Activated CD4-positive, alpha-beta memory T cell treated with anti-CD3 and anti-CD28 coated beads, Interleukin-2, amount 10 ng/mL, durations not matched to agents 7 days and 5 days (primary cell): ENCODE measurements at places on chromosomes 13 and 19.

DNA sequence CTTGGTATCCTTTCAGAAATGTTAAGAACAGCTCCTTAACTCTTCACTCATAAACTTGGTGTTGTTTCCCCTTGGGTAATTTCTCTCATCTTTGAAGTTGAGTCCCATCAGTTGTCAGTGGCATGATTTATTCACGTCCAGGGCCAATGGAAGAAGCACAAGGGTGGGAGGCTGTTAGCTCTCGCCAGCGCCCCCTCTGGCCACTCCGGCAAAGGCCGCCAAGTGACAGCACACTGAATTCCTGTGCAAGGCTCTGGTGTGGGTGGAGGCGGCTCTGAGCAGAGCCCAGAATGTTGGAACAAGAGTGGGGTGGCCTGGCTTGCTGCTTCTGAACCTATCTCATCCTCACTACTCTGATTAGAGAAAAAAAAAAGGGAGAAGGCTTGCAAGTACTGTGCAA, 13.1 kb upstream of the MEDAG start:
- no peak for DNase-seq

DNA sequence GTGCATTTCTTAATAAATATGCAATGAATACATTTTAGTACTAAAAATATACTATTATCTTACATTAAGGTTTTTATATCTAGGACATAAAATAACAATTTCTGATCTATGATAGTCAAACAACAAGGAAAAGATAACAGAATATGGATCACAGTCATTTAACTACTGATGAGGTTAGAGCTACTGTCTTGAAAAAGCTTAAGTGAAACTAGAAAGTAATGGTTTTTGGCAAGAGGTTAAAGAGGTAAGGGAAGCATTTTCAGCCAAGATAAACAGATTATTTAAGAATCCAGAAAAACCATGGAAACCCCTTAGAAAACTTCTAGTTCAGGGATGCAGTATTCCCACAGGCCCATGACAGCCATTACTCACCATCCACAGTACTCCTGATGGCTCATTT, 787.4 kb downstream of the DACH1 start:
- no peak for DNase-seq

- no peak for DNase-seq
These were observed 27.9 kb upstream of the NANOS3 start for GRCh38 chr19:13848798-13849676.

DNA sequence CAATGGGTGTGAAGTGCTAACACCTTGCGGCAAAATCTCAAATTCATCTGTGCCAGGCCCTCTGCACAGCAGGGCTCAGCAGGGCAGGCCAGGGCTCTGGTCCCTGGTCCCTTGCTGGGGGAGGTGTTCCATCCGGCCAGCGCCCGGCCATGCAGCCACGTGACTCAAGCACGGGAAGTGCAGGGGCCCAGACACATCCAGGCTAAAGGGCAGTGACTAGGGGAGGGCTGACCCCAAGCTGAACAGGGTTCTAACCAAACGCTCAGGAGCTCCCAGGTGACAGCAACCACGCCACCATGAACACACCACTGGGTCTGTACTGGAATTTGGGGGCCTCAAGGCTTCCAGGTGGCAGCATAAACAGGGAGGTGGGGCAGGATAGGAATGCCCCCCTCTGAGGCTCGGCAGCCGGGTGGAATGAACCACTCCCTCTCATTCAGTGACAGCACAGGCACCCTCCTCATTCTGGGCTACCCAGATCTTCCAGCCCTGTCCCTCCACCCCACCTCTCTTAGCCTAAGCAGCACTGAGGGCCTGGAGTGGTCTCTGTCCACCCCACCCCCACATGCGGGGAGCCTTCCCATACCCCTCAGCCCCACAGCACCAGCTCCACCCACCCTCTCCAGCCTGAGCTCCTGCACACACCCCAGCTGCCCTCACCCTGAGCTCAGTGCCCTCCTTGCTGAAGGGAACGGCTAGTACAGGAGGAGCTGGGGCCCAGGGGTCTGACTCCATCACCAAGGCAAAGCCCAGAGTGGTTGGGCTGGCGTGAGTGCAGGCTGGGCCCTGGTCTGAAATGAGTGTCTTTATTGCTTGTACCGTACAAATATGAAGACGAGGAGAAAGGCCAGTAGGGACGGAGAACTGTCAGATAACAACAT, 5.3 kb upstream of the CCNP start:
- no peak for DNase-seq

GRCh38 chr13:24103782-24104372, 56.6 kb upstream of the SPATA13 start:
- no peak for DNase-seq

GRCh38 chr19:15398501-15399233, 19.1 kb upstream of the AKAP8 start:
- DNase-seq, result no peak

DNA sequence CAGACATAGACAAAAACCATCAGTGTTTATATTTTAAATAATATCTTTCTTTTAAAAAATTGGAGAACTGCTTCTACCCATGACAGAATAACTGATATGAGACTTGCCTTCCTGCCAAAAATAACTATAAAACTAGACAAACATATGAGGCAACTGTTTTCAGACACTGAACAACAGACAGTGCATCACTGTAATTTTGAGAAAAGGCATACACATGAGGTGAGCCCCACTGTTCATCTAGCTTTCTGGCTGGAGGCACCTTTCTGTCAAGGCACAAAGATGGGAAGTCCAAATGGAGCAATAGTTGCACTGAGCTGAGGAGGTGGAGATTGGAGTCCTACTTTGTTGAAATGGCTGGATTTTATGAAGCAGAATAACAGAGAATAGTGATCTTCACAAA, 71.9 kb upstream of the ZNF507 start:
- no peak for DNase-seq

GRCh38 chr13:93857126-93857525, 622.4 kb downstream of the DCT start:
- DNase-seq, result no peak

DNA sequence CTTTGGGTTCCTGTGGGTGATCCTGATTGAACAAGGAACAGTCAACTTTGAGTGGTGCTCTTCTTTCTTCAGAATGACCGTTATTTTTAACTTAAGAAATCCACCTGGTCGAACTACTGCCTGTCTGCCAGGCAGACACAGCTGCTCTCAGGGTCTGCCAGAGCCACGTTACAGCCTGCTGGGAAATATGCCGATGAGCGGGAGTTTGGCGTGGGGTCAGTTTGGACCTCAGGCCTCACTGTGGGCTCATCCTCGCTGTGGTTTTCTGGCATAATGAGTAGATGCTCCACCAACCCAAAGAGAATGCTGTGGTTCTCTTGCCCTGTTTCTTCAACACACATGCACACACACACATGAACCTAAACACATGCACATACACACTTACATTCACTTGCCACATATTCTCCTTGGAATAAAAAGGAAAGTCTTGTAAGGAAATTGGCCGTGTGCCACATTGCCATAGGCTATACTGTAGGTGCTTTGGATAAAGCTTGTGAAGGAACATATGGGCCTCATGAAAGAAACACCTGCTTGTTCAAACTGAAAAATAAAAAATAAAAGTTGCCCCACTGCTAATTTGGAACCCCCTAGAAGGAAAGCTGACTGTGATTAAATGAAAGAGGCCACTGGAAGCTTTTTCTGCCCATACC, 598.7 kb upstream of the KLF12 start:
- no peak for DNase-seq

- no peak for DNase-seq
These were observed 4.4 kb downstream of the KDELR1 start for GRCh38 chr19:48386981-48387380.

DNA sequence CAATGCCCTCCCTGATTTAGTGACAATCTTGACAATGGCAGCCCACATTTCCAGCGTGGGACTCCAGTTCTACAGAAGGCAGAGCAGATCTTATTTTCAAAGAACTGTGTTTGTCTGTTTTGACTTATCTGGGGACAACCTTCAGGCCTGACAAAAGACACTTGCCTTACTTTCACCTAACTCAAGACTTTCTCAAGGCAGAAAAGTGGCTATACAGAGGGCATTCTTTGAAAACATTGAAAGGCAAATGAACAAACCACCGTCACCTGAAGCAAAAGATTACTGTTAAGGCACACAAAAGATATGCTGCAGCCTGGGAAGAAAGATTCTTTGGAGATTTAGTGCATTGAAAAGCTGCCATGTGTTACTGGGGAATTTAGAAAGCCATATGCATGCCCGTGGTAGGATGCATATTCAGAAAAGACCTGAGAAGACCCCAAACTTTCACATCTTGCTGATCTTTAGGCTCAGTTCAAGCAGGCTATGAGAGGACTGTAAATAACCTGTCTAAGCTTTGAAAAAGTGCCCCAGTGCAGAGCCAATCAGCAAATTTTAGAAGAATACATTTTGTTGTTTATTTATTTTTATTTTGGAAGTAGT, 82.8 kb downstream of the TSC22D1 start:
- no peak for DNase-seq

GRCh38 chr19:29836409-29836825, 24.6 kb downstream of the CCNE1 start:
- DNase-seq, result peak; percentile 72

DNA sequence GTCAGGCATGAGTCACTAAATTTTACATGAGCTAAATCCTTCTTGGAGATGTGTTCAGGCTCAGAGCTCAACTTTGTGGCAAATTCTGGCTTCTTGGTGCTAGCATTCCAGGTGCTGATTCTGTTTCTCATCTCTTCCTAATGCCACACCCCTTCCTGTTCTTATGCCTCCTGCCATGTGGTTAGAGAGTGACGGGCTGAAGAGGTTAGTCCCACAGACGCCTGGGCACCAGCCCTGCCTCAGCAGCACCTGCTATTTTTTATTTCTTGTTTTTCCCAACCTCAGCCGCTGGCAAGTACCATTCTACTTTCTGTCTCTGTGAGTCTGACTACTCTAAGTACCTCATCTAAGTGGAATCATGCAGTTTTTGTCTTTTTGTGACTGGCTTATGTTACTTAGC, 329.5 kb downstream of the KCNRG start:
- DNase-seq, result no peak

DNA sequence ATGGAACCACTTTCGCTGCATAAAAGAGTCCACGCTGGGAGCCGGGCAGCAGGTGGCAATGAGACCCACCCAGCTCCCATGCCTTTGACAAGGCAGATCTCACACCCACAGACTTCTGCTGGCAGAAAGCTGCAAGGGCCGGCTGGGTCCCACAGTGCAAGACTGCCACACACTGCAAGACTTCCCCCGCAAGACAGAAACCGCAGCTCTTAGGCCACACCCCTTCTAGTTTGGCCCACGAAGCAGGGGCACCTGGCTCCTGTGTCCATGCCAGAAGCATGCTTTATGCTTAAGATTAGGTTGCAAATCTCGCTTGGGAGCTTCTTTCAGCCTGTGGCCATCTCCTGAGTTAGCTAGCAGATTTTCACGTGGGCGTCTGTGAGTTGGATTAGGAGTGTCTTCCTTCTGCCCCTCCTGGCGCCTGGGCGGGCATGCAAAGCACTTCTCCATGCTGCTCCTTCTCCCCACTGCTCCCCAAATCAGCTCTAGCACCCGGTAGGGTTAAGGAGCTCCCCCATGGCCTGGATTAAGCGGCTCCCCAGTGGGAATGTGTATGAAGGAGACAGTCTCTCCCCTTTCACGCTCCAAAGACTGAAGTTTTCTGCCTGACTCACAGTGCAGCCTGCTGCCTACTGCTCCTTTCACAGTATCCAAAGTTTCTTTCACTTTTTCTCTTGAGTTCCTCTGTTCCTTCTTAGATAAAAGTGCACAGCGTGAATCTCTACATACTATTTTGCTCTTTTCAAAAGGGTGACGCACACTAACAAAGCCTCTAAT, 17.7 kb downstream of the GPC6 start:
- no peak for DNase-seq

DNA sequence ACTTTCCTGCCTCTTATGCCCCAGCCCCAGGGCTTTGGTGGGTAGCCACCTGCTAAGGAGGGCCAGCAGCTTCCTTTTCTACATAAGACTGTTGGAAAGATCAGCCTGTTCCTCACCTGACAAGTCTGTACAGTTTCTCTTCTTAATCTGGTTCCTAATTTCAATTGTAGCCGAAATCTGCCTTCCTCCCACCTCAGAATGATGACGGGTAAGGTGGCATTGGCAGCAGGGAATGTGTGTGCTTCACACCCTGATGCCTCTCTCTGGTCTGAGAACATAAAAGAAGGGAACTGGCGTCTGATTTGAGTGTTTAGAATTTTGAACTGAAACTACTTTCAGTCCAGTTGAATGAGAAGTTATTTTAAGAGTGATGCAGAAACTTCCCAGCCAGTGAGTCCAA, 16.0 kb downstream of the MAU2 start:
- no peak for DNase-seq

- peak; percentile 66 for DNase-seq
These were observed 6.6 kb upstream of the NPAS1 start for GRCh38 chr19:47013041-47013517.

DNA sequence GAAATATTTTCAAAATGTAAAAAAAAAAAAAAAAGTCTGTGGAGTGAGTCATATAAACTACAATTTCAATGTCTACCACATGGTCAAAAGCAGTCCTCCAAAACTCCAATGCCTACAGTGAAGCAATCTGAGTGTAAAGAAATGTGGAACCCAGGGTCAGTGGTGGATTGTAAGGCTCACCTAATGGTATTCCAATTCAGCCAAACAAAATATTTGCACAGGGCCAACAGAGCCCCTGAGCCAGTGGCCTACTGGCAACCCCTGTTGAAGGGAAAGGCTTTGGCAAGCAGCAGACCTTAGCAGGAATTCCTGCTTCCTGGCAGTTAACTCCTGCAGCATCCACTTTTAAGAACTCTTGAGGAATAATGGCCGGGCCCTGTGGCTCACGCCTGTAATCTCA, 3.4 kb downstream of the DNMT1 start:
- DNase-seq, result no peak

DNA sequence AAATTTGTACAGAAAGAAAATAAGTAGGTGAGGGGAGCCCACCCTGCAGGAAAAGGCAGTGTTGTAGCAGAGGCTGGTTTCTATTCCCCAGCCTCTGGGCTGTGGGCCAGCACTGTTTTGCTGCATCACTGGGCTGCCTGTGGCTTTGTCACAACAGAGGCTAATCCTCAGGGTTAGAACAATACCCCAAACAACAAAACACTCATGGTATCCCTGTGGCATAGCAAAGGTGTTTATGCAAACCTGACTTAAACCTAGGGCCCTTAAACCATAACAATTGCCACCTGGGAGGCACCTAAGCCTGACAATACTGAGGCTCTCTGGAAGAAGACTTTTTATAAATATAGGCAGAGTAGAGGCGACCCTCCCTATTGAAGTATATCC, 314.7 kb downstream of the OLFM4 start:
- no peak for DNase-seq

DNA sequence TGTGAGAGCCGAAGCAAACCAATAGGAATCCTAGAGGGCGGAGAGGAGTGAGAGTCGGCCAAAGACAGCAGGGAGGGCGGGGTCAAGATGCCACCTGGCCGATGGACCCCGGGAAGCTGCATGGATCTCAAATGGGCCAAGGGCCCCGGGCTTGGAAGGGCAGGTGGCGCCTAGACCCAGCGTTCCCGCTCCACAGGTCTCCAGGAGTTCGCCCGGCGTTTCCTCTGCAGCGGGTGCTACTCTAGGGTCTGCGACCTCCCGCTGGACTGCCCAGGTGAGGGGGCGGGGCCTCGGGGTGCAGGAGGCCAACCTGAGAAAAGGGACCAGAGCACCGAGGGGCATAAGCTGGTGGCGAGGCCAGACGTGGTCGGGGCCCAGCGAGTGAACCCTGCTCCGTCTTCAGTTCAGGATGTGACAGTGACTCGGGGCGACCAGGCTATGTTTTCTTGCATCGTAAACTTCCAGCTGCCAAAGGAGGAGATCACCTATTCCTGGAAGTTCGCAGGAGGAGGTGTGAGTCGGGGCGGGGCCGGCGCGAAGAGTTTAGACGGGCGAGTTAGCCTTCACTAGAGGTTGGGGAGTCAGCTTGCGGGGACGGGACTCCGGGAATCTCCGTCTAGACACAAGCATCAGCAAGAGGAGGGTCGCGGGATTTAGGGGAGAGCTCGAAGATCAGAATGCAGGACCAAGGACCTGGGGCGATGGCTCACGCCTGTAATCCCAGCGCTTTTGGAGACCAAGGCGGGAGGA, 9.9 kb downstream of the SPACA6 start:
- no peak for DNase-seq
